Naive thymus-derived CD8-positive, alpha-beta T cell (primary cell): ENCODE measurements at places on chromosomes 13 and 19. TPM values are rescaled to one million over a fixed set of nuclear protein-coding genes. Genes with fewer than 3 reads are reported as not detected.

GRCh38 chr19:48877855-48878195 is 5.6 kb downstream of the PPP1R15A start:
- peak overlapping the region; percentile 80 for H3K27ac ChIP-seq
- H3K4me3 ChIP-seq = no peak overlapping the region
- H3K4me1 ChIP-seq = peaks cover 22% of the 10 kb centered on the region
- no peaks in the 10 kb centered on the region for H3K27me3 ChIP-seq
- no peaks in the 10 kb centered on the region for H3K36me3 ChIP-seq

GRCh38 chr19:55058781-55059610 is 4.0 kb downstream of the RDH13 start:
- peaks cover 21% of the 10 kb centered on the region for H3K4me1 ChIP-seq
- no peak overlapping the region for H3K27ac ChIP-seq
- H3K4me3 ChIP-seq = no peak overlapping the region
- no peaks in the 10 kb centered on the region for H3K36me3 ChIP-seq
- no peak for DNase-seq

DNA sequence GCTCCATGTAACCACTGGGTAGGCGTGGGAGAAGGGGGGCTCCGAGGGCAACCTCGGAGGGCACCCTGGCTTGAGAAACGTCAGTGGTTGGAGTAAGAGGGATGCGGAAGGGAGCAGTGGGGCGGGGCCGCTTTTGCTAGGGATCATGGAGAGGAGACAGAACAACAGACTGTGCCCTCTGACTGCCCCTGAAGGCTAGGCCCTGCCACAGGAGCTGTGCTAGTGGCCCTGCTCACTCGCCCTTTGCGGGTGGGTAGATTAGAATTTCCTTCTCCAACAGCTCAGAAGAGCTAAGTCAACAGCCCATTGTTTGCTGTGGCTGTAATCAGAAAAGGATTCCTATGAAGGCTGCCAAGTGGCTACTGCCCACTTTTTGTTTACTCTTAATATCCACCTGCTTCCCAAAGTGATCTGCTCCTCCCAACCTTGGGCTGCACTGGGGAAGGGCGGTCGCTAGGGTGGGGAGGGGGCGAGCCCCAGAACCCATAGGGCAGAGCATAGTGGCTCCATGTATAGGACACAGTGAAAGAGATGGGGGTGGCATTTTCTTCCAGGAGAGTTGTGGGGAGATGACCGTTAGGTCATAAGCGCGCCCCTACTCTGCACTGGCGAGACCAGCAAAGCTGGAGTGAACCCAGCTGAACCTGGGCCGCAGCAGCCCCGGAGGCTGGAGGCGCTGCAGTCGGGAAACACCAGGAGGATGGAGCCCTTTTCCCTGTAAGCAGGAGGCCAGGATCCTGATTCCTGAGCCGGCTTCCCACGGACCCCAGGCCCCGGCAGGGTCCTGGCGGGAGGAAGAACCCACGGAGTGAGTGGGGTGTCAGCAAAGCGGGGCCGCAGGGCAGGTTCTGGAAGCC is 1.9 kb upstream of the C1QTNF9 start:
- H3K27me3 ChIP-seq = no peaks in the 10 kb centered on the region
- H3K36me3 ChIP-seq = peaks cover 15% of the 10 kb centered on the region
- no peak for DNase-seq

- H3K4me3 ChIP-seq = no peak overlapping the region
- H3K27me3 ChIP-seq = no peaks in the 10 kb centered on the region
- peaks cover 18% of the 10 kb centered on the region for H3K4me1 ChIP-seq
These were observed 10.5 kb downstream of the MTMR6 start for GRCh38 chr13:25276748-25277147.

DNA sequence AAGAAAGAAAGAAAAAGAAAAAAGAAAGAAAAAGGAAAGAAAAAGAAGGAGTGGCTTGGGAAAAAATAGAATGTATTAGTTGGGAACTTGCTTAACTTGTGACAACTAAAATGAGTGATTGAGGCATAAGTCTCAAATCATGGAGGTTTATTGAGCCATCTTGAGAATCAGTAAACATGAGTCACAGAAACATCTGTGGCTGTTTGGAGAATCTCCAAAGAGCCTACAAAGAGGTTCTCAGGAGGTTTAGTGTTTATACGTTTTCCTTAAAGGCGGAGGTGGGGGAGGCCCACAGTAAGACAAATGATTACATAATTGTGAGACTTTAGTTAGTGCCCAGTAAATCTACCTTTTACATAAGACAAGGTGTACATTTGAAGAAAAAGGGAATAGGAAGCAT is 38.6 kb downstream of the WDR87 start:
- H3K27me3 ChIP-seq = peaks cover 13% of the 10 kb centered on the region
- H3K27ac ChIP-seq = no peak overlapping the region
- peaks cover 17% of the 10 kb centered on the region for H3K36me3 ChIP-seq
- no peaks in the 10 kb centered on the region for H3K4me1 ChIP-seq
- no peak for DNase-seq

DNA sequence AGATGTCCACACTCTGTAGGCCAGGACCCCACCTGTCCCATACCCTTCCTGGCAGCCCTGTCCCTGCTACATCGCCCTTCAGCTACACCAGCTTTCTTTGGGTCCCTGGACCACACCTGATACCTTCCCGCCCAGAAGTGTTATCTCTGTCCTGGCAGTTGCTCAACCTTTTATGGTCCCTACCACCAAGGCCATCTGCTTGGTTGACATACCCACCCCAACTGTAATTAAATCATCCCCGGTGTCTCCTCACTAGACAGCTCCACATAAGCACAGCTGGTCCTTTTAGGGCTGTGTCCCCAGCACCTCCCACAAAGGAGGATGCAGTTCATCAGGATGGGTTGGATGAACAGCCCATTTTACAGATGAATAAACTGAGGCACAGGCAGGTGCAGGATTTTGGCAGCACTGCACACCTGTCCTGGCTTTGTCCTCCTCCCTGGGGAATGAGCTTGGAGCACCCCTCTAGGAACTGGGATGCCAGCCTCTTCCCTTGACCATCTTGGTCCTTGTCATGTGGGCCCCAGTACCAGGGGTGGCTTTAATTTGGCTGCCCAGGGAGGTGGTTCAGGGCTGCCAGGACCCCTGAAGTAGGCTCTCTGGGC is 12.9 kb downstream of the NACC1 start:
- H3K4me1 ChIP-seq = peaks cover 37% of the 10 kb centered on the region
- no peak overlapping the region for H3K4me3 ChIP-seq
- peak overlapping the region; percentile 29 for H3K27ac ChIP-seq
- no peaks in the 10 kb centered on the region for H3K27me3 ChIP-seq
- DNase-seq = no peak

- no peak overlapping the region for H3K27ac ChIP-seq
- H3K4me1 ChIP-seq = peaks cover 25% of the 10 kb centered on the region
- H3K36me3 ChIP-seq = no peaks in the 10 kb centered on the region
- no peak for DNase-seq
These were observed 35.0 kb upstream of the PNMA8B start for GRCh38 chr19:46530636-46531035.

GRCh38 chr19:22617614-22618320 is 16.4 kb upstream of the ZNF492 start:
- H3K27ac ChIP-seq = no peak overlapping the region
- no peak overlapping the region for H3K4me3 ChIP-seq
- H3K27me3 ChIP-seq = peaks cover 7% of the 10 kb centered on the region
- no peaks in the 10 kb centered on the region for H3K4me1 ChIP-seq
- no peak for DNase-seq

DNA sequence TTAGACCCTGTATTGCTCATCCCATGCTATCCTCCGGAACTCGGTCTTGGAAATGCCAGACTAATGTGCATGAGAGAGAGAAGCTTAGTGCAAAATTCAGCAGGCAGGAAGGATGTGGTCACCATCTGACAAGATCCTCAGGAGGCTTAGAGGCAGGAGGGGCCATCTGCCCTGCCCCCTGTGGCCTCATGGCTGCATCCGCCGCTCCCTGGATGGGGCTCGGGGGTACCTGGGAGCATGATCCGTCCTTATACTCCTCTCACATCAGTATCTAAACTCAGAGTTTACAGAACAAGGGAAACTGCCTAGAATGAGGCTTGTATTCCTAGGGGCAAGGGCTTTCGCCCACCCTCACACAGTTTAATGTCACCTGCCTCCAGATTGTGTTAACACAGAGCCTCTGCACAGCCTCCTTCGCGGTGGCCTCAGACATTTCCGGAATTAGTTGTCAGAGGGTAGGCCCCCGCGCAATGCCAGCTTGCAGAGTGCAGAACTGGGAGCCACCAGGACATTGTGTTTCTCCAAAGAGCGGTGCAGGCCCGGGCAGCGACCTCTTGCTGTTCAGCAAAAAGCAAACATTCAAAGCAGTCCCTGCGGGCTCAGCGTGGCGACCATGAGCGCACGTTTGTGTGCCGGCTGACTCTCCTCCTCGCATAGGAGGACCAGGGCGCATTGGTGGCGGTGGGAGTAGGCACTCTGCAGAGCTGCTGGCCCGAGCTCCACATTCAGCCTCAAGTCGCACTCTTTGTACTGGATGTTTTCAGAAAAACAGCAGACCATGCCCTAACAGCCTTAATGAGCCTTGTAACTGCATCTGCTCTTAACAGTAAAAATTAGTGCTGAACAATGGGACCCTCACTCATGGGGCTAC is 39.1 kb downstream of the GPR12 start:
- no peaks in the 10 kb centered on the region for H3K27me3 ChIP-seq
- peaks cover 16% of the 10 kb centered on the region for H3K4me1 ChIP-seq
- DNase-seq = peak; percentile 44

- no peaks in the 10 kb centered on the region for H3K27me3 ChIP-seq
- DNase-seq = peak; percentile 15
- H3K36me3 ChIP-seq = peaks cover 27% of the 10 kb centered on the region
- H3K4me3 ChIP-seq = peak overlapping the region; percentile 46
- peaks cover 33% of the 10 kb centered on the region for H3K4me1 ChIP-seq
- H3K27ac ChIP-seq = peak overlapping the region; percentile 84
These were observed 31.4 kb downstream of the CERS4 start for GRCh38 chr19:8240274-8241229.

DNA sequence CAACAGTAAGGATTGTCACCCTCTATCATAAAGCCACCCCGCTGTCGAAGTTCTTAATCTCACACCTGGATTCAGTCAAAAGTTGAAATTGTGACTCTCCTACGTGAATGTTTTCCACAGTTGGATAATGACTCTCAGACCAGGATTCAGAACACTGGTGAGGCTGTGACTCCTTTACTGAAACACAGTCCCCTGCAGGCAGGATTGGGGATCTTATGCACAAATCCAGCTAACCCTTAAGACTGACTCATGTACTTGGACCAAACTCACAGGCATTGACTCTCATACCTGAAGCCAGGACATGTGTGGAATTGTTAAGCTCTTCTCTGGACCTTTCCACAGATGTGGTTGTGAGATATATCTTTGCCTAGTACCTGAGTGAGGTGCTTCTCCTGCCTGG is 46.8 kb downstream of the ZNF85 start:
- H3K4me3 ChIP-seq = no peak overlapping the region
- H3K36me3 ChIP-seq = no peaks in the 10 kb centered on the region
- no peak overlapping the region for H3K27ac ChIP-seq
- no peaks in the 10 kb centered on the region for H3K4me1 ChIP-seq

DNA sequence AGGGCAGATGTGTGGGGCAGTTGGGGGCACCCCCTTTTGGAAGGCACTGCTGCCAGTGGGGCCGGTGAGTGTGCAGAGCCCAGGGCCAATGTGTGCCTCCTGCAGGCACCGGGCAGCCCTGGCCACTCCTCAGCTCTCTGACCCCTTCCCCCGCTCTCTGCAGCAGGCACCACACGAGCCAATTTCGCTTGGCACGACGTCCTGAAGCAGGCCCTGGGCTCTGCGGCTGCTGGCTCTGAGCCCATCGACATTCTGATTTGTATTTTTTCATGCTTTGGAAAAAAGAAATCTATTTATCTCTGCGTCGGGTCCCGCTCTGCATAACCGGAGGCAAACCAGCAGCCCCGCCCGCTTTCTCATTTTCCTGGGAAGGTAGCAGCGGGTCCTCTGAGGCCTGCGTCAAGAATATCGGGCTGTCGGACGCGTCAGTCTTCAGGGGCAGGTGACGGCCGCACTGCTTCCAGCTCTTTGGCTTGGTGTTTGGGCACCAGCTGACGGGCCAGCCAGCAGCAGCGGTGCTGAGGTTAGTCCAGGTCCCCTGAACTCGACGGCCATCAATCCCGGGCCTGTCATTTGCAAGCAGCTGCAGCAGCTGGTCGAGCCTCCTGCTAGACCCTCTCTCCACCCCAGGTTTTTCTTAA is 134.3 kb downstream of the KDM4B start:
- H3K27me3 ChIP-seq = no peaks in the 10 kb centered on the region
- peaks cover 24% of the 10 kb centered on the region for H3K36me3 ChIP-seq
- no peak for DNase-seq
- H3K27ac ChIP-seq = no peak overlapping the region

DNA sequence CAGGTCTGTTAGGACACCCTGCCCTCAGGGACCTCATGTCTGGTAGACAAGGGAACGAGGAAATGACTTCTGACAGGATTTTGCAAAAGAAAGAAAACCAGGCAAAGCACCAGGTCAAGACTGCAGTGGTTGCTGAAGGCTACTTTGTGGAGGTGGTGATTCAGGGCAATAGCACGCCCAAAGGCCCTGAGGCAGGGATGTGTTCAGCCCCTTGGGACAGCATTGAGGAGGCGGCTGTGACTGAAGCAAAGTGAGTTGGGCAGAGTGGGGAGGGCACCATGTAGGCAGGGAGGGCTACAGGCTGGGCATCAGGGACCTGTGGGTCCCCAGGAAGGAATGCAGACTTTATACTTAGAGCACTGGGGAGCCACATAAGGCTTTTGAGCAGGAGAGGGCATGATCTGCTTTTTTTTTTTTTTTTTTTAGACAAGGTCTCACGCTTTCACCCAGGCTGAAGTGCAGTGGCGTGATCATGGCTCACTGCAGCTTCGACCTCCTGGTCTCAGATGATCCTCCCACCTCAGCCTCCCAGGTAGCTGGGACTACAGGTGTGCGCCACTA is 10.8 kb upstream of the HOMER3 start:
- H3K36me3 ChIP-seq = no peaks in the 10 kb centered on the region
- H3K27ac ChIP-seq = no peak overlapping the region
- H3K27me3 ChIP-seq = peaks cover 1% of the 10 kb centered on the region
- DNase-seq = no peak

DNA sequence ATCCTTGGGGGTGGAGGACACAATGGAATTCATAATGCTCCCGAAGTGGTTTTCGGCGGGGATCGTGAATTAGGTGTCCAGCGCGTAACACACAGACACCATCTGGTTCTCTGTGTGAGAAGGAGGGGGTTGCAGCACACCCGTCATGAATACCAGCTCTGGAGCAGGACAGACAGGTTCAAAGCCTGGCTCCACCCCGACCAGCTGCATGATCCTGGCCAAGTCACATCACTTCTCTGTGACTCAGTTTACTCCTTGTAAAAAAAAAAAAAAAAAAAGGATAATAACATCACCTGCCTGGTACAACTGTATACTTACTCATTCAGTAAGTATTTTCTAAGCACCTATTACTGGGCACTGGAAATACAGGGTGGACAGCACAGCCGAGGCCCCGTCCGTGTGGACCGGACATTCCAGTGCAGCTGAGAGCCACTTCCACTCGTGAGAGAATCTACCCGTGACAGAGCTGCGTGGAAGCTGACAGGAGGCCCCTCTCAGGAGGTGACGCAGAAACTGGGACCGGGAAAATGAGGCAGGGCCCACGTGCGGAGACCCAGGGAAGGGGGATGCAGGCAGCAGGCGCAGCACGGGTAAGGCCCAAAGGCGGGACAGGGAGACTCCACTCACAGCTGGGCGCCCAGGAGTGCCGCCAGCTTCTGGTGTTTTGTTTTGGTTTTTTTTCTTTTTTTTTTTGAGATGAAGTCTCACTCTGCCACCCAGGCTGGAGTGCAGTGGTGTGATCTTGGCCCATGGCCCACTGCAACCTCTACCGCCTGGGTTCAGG is 12.0 kb downstream of the RDH13 start:
- DNase-seq = no peak
- no peaks in the 10 kb centered on the region for H3K36me3 ChIP-seq
- H3K4me3 ChIP-seq = no peak overlapping the region
- H3K27ac ChIP-seq = no peak overlapping the region
- H3K4me1 ChIP-seq = no peaks in the 10 kb centered on the region
- no peaks in the 10 kb centered on the region for H3K27me3 ChIP-seq

Gene DPP9
- 82.3 TPM for total RNA-seq

Gene NKPD1
- total RNA-seq = 0.85 TPM

Gene CAPS
- 55.9 TPM for total RNA-seq
